ENCODE measurements at places on chromosomes 4 and X. TPM values are rescaled to one million over a fixed set of nuclear protein-coding genes. Genes with fewer than 3 reads are reported as not detected.
A peak's percentile ranks its signal among the peaks of the same experiment; 100 is the strongest.

DNA sequence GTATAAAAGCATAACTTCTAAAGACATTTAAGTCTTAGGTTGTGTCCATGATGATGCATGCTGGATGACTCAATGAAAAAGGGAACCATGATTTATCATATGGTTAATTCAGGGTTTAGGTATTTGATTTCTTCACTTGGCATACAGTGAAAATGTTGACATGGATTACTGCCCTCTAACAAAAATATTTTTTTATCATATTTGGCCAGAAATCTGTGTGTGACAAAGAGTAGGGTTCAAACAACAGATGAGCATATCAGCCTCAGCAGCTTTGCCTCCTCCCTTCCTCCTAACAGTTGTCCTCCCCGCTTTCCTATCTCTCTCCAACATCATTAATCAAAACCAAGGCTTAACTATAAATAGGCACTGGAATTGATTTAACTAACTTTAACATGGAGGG lies 46.3 kb downstream of the ARHGAP6 start:
- DNase-seq: no peak

DNA sequence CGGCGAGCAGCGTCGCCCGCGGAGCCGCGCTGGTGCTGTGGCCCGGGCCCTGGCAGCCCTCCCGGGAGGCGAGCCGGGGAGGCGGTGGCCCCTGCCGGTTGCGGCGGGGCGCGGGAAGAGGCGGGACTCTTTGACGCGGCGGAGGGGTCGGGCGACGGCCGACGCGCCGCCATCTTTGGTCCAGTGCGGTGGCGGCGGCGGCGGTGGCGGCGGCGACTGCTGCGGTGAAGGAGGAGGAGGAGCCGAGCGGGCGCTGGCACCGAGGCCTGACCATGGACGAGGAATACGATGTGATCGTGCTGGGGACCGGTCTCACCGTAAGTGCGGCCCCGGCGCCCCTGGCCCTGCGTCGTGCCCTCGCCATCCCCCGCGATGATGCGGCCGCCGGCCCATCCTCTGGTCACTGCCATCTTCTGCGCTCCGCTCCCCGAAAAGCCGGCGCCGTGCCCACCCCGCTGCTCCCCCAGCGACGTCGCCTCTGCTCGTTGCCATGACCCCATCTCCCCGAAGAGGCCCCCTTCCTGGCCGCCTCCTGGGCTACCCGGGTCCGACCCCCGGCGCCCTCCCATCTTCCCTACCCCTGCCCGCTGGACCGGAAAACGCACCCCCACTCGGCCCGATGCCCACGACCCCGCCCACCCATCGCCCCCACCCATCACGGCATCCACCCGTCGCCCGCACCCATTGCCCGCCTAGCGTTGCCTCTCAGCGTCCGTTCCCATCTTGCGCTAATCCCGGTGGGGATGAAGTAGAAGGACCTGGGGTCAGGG lies at the start of gene GDI1:
GDI1 (plus strand) TSS at position 172 of the 770 bp plus-strand sequence; CDS start at position 273, 101 bp downstream.
- DNase-seq: peak; percentile 47

DNA sequence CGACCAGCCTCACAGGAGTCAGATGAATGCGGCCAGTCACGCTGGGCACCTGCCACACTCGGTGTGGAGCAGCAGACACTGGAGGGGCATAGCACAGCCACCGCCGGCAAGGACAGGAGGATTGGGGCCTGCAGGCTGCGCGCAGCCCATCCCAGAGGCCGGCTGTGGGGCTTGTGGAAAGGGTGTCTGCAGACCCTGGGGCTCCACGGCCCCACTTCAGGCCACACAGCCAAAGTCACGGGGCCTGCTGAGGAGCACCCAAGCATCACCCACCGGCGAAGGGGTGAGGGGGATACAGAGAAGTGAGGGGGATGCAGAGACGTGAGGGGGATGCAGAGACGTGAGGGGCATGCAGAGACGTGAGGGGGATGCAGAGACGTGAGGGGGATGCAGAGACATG lies 70.1 kb downstream of the FAM53A start:
- DNase-seq: no peak

SMIM20 gene
- total RNA-seq: 21.4 TPM

ADGRG2 gene
- total RNA-seq: not detected

GRCh38 chr4:35105486-35105885 lies 1138.8 kb downstream of the ARAP2 start:
- no peak for DNase-seq
